Fibroblast of skin of right quadriceps (primary cell): ENCODE measurements at places on chromosomes 5 and 9.

DNA sequence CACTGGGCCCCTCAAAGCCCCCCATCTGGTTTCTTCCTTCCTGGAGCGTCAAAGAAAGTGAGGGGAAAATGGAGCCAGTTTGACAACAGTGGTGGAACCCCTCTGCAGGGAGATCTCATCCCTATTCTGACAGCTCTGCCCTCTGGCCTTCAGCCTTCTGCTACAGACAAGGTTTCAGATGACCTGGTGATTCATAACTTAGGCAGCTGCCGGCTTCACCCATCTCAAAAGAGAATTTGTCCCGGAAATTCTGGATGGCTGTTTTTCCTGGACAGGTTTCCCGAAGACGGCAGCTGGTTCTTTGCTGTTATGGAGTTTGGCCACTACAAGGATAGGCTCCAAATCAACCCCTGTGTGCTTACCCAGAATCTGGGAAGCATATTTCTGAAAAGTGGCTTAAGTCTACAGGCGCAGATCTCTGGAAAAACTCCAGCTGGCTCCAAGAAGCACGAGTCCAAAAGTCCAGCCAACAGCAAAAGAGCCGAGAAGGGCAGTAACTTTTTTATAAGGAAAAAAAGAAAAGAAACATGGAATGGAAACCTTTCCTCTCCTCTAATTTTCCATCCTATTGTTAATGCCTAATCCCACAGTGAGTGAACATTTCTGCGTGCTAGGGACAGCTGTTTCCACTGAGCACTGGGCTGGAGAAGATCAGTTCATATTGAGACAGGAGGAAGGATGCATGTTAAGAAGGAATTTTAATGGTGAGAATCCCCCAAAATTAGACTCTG, 54.5 kb downstream of the ZNF366 start:
- peak; percentile 79 for DNase-seq

- no peak for DNase-seq
These were observed 182.2 kb downstream of the MCTP1 start for GRCh38 chr5:95102687-95103086.

GRCh38 chr9:136421791-136422190, 11.3 kb downstream of the PMPCA start:
- no peak for DNase-seq

DNA sequence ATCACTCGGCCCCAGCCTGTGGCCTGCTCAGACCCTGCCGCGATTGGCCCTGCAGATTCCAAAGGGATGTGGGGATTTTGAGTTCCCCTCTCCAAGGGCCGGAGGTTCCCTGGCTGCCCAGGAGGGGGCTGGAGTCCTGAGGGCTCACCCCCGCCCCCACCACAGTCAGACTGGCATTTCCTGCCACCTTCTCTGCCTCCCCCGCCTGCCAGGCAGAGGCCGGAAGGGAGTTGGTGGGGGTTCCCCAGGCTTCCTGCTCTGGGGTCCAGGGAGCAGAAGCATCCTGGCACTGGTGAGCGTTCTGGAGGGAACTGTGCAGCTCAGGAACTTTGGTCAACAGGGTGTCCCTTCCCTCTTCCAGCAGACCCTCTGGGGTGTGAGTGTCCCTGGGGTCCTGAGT, 70.6 kb downstream of the RXRA start:
- DNase-seq, result no peak

- no peak for DNase-seq
These were observed 67.5 kb downstream of the SETX start for GRCh38 chr9:132287256-132287760.

DNA sequence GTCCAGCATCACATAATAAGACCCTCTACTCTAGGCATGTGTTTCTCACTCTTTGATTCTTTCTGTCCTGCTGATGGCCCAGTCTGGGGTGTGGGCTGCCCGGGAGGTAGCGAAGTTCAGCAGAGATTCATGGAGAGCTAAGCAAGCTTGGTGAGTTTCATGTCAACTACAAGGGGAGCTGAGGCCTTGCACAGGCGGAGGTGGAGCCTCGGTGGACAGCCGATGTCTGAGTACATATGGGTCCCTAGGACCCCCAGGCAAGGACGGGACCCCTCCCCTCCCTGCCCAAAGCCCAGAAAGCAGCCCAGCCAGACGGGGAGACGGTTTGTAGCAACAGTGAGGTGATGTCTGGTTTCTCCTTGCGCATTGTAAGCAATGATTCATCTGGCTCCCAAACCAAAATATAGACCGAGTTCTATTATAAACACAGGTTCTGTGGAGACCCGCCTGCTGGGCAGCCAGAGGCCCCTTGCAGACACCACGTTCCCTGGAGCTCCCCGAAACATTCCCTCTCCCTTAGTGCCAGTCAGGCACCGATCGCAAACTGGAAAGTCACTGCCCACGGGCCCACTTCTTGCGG, 45.5 kb downstream of the COL27A1 start:
- no peak for DNase-seq

- no peak for DNase-seq
These were observed 73.2 kb upstream of the UNC5A start for GRCh38 chr5:176736931-176737745.

GRCh38 chr5:65482736-65483545, 1.2 kb upstream of the ADAMTS6 start:
- DNase-seq, result peak; percentile 59

GRCh38 chr5:139955053-139955605, 88.0 kb downstream of the NRG2 start:
- no peak for DNase-seq

DNA sequence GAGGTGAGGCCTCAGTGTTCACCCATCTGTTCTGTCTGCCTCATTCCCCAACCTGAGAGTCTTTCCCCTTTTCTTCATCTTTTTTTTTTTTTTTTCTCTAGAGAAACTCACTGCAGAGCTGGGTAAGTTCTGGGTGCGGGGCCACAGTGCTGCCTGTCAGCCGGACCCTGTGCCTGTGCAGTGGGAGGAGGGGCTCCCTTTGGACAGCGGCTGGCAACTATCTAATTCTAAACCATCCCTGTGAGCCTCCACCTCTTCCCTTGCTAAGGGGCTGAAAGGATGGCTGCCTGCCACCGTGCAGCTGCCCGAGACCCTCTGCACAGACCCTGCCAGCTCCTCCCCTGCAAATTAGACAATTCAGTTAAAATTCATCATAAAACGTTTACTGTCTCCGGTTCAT, 14.1 kb downstream of the BTNL9 start:
- DNase-seq, result no peak

GRCh38 chr5:50958852-50959457, 292.5 kb downstream of the PARP8 start:
- DNase-seq, result peak; percentile 10

- peak; percentile 34 for DNase-seq
These were observed 155.5 kb downstream of the ESM1 start for GRCh38 chr5:54829676-54830535.

- peak; percentile 43 for DNase-seq
These were observed 295.2 kb downstream of the ARHGAP26 start for GRCh38 chr5:143065185-143065965.
